ENCODE measurements at places on chromosomes 16 and 17.
A peak's percentile ranks its signal among the peaks of the same experiment; 100 is the strongest.

DNA sequence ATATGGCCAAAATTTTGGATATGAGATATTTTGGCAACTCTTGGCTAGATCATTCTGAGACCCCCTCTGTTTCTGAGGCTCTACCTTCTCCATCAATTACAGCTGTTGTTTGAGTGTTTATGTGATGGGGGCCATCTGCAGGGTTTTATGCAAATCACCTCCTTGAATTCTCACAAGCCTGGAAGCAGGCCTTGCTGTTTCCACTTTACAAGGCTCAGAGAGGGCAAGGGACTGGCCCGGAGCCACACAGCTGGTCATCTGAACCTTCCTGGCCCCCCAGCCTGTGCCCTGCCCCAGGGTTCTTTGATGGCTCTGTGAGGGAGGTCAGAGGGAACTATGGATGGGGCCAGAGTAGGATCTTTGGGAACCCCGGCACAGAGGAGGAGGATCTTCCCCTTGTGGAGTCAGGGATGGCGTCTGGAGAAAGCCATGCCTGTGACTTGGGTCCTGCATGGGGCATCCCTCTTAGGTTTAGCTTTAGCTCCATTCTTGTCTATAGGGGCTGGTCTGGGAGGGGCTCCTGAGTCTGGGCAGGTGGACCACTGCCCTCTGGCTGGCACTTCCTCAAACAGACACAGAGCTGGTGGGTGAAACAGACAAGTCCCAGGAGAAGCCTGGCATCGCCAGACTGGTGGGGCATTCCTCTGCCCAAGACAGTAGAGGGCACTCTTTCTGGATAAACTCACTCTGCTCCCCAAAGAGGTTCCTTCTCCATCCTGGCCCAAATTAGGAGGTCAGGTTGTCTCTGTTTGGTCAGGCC lies 26.2 kb downstream of the IL21R start:
- DNase-seq, result no peak

- no peak for DNase-seq
These were observed 63.8 kb downstream of the SEC14L1 start for GRCh38 chr17:77204536-77204935.

DNA sequence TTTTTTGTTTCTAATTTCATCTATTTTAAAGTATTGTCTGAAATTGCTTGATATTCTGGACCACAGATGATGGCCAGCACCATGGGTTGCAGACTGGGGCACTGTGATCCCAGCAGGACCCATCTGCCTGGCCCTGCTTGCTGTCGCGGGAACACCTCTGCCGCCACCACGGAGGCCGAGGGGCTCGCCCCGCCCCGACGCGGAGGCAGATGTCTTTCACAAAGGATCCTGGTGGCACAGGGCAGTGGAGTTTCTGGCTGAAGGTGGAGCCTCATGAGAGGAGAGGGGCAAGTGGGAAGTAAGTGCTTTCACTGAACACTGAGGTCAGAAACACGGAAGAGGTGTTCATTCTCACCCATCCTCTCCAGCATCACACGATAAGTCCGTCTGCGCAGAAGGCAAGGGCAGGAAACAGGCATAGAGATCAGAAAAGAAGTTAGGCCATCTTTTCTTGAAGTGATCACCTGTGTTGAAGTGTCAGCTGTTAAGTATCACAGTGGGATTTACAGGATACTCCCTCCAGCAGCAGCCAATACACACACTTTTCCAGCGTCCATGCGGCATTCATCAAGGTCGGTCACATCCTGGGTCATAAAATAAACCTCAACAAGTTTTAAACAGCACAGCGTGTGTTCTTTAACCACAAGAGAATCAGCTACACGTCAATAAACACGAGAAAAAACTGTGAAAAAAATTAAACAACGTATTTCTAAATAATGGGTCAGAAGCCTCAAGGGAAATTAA lies 194.5 kb downstream of the RPTOR start:
- DNase-seq, result no peak

GRCh38 chr16:1152651-1153259 lies at the start of gene CACNA1H:
Gene CACNA1H (plus strand): TSS chr16:1153106. CDS start chr16:1153738, 632 bp downstream.
- peak; percentile 15 for DNase-seq

GRCh38 chr16:48340054-48340453 lies 45.2 kb downstream of the SIAH1 start:
- DNase-seq, result no peak

DNA sequence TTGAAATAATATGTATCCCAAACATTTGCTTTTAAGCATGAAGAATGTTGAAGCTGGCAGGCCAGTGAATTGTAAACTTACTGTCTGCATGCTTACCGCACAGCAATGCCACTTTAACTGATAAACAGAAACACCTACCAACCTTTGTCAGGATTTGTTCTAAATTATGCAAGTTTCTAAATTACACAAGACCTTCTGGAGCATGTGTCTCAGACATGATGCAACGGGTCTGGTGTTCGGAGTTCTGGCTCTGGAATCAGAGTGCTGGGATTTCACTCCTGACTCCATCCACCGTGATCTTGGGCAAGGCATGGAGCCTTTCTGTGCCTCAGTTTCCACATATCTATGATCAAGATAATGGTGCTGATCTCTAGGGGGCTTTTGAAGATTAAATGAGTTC lies 111.2 kb downstream of the CCT6B start:
- no peak for DNase-seq

- DNase-seq, result peak; percentile 32
These were observed at the start of gene VASN for GRCh38 chr16:4371357-4372000. Gene VASN (plus strand): TSS chr16:4371848. CDS start chr16:4380878, 9,030 bp downstream.

DNA sequence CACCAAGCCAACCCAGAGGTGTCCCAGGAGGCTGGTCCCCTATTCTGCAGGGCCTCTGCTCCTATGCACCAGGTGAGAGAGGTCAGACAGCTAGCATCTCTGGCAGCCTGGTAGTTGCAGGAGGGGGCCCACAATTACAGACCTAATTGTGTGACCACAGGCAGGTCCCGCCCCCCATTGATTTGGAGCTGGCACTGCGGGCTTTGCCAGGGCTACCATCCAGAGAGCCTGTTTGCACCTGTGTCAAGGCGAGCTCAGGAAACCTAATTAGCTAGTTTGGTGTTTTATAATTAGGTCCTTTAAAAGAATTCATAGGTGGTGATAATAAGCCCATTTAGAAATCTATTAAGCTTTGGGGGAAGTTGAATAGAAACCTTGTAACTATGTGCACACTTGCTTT lies 90.2 kb downstream of the MRM1 start:
- DNase-seq, result no peak

GRCh38 chr16:74261068-74261467 lies 35.5 kb upstream of the PSMD7 start:
- no peak for DNase-seq

- DNase-seq, result no peak
These were observed 48.7 kb downstream of the YWHAE start for GRCh38 chr17:1351275-1351674.

GRCh38 chr17:6756425-6757031 lies 682 bp downstream of the XAF1 start:
- DNase-seq, result no peak

DNA sequence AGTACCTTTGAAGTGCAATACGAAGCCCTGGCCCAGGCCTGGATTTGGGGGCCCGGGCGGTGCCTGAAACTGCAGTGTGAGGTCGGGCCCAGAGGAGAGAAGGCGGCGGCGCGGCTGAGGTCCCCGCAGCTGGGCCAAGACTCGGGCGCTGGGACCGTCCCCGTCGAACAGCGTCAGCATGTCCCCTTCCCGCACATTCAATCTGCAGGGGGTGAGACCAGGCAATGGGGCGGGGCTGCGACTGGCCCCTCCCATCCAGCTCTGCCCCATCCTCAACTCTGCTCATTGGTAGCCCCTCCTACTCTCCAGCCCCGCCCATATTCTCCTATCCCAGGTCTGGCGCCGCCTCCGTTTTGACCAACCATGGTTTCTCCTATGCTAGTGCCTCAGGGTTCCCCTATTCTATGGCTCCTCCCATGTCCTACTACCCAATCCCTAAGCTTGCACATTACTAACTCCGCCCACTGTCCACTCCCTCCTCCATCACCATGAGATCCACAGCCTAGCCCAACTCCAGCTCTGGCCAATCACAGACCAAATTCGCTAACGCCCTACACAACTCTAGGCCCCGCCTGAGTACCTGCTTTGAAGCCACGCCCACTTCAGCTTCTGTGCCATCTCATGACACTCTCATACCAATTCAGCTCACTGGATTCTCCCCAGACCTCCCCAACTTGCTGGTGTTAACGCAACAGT lies 14.4 kb upstream of the CDIPT start:
- DNase-seq, result peak; percentile 46

All from Jurkat, Clone E6-1 (cell line).